Posterior cingulate gyrus (tissue), 11 donors: ENCODE measurements at places on chromosomes 3 and 15.
A peak's percentile ranks its signal among the peaks of the same experiment; 100 is the strongest.

DNA sequence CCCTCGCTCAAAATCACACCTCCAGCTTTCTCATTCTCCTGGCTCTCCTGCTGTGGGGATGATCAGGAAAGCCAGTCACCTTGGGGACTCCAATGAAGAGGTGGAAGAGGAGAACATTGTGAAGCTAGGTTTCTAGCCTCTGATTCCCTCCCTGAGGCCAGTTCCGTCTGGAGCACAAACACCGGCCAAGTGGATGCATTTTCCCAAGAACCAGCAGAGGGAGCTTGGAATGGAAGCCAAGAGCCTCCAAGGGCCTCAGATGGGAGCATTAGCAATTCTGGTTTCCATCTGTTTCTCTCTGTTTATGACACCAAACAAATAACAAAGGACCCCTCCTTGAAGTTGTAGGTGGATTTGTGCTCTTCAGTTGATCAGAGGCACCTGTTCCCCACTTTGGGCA, 40.6 kb upstream of the NMNAT3 start:
- DNase-seq, result peak; percentile 71

- DNase-seq, result no peak
Measured at GRCh38 chr3:118941236-118941635, 93.4 kb downstream of the IGSF11 start.

GRCh38 chr3:123583561-123583960, 1.3 kb downstream of the HACD2 start:
- DNase-seq, result no peak

- no peak for DNase-seq
Measured at GRCh38 chr3:102124704-102125103, 275.4 kb downstream of the NFKBIZ start.

DNA sequence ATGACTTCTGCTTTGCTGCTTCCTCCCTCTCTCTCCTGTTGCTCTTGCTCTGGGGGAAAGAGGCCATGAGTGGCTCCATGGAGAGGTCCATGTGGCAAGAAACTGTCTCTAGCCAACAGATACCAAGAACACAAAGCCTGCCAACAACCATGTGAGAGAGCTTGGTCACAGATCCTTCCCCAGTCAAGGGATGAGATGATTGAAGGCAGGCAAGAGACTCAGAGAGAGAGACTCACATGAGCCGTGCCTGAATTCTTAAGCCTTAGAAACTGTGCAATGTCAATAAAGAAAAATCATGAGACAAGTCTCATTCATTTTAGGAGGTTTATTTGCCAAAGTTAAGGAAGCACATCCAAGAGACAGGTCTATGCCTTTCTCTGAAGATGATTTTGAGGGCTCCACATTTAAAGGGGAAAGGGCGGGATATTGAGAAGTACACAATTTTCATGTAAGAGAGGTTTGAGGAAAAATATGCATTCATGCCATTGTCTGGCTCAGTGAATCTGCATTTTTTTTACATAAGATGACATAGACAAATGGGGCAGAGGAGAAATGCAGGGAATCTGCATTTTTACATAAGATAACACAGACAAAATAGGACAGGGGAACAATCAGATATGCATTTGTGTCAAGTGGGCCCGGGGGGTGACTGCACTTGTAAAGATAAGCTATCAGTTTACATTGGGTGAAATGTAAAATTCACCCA, 59.5 kb upstream of the SUCLG2 start:
- DNase-seq, result no peak

DNA sequence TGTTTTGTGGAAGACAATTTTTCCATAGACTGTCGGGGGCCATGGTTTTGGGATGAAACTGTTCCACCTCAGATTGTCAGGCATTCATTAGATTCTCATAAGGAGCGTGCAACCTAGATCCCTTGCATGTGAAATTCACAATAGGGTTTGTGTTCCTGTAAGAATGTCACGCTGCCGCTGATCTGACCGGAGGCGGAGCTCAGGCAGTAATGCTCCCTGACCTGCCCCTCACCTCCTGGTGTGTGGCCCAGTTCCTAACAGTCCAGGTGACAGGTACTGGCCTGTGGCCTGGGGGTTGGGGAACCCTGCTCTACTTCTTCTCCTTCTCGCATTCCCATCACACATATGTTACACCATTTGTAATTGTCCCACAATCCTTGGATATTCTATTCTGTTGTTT, 11.0 kb downstream of the CHRNA7 start:
- no peak for DNase-seq

DNA sequence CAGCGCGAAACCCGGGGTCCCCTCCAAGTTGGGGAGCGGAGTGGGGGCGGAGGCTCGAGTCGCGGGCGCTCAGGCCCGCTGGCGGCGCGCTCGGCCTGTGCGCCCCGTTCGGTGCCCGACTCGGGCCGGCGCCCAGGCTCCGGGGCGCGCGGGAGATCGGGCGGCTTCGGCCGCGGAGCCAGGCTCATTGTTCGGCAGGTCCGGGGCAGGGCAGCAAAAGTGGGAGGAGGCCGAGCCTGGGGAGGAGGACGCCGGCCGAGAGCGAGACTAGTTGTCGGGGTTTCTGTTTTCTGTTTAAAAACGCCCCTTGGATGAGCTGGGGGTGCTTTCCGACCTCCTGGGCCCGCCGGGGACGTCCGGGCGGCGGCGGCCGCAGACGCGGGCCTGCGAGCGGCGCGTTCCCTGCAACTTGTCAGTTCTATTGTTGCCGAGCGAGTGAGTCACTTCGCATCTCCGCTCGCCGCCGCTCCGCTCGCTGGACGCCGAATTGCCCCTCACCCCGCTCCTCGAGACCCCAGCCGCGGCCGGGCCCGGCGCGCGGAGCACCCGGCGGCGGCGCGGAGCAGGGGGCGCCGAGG, 676 bp downstream of the TCF12 start:
- peak; percentile 13 for DNase-seq

DNA sequence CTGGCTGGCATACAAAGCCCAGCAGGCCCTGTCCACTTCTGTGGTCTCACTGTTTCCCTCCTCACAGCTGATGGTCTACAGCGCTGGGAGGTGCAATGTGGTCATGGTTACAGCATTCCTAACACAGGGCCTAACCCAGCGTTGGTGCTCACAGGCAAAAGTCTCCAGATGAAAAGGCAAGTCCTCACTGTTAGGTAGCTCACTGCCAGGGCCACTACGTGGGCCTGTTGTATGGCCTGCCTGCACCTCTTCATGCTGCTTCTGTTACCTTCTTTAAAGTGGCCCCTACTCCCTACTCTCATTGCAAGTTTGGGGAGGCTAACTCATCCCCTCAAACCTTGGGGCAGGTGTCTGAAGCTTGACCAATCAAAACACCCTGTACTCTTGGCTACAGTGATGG, 31.3 kb downstream of the CCDC13 start:
- DNase-seq, result no peak

DNA sequence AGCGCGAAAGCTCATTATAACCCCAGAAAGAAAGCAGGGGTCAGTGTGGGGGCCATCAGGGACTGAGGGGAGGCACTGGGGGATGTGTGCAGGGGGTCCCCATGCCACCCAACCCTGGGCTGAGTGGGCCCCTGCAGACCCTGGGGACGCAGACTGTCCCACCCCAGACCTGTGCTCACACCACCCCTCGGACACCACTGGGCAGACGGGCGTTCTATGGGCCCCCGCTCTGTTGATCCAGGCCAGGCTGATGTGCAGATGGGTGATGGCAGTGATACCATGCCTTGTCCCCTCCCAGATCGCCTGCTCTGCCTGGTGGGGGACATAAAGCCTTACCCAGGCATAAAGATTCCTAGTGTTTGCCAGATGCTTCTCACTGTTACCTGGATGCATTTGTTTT, 259.7 kb upstream of the TLE3 start:
- DNase-seq, result no peak

DNA sequence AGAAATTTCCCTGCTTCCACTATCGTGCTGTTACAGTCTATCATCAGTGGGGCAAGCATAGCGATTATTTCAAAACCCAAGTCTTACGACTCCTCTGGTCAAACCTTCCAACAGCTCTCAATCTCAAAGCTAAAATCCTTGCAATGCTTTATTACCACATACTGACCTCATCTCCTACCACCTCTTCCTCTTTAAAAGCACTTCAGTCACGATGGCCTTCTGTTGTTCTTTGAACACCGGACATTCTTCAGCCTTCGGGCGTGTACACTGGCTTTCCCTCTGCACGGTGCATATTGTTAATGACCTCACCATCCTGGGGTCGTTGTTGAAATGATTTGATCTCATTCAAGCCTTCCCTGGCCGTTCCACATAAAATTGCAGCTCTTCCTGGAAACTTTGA, 31.1 kb downstream of the MAGEL2 start:
- DNase-seq, result no peak

- no peak for DNase-seq
Measured at GRCh38 chr3:147846854-147847478, 437.8 kb downstream of the ZIC1 start.

GRCh38 chr15:30990446-30991254, 778 bp downstream of the MTMR10 start:
- DNase-seq, result no peak

DNA sequence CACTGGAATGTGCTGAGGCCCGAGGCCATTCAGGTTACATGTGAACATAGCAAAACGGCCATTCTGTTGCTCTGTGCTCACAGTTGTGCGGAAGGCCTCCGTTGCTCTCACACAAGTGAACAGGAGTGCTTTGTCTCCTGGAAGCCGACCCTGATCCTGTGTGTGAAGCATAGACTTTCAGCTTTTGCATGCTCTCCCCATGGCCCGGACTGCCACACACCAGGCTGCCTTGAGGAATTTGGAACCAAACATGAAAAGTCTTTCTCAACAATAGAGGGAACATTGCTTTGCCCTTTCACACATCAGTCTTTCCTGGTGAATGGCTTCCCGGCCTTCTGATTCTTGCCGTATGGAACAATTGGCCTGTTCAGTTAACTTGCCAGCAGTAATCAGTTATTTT, 154.8 kb upstream of the LRIG1 start:
- no peak for DNase-seq

GRCh38 chr15:84991014-84991712, 9.5 kb downstream of the PDE8A start:
- DNase-seq, result no peak
